ENCODE measurements at places on chromosomes 4 and X.

DNA sequence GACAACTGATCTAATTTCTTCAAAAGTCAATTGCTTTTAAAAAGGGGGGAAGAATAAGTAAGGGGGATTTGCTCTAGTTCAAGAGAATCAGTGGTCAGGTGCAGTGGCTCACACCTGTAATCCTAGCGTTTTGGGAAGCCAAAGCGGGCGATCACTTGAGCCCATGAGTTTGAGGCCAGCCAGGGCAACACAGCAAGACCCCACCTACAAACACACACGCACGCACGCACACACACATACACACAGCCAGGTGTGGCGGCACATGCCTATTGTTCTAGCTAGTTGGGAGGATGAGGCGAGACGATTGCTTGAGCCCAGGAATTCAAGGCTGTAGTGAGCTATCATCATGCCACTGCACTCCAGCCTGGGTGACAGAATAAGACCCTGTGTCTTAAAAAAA lies 9.6 kb downstream of the GRSF1 start:
- no peak for DNase-seq

DNA sequence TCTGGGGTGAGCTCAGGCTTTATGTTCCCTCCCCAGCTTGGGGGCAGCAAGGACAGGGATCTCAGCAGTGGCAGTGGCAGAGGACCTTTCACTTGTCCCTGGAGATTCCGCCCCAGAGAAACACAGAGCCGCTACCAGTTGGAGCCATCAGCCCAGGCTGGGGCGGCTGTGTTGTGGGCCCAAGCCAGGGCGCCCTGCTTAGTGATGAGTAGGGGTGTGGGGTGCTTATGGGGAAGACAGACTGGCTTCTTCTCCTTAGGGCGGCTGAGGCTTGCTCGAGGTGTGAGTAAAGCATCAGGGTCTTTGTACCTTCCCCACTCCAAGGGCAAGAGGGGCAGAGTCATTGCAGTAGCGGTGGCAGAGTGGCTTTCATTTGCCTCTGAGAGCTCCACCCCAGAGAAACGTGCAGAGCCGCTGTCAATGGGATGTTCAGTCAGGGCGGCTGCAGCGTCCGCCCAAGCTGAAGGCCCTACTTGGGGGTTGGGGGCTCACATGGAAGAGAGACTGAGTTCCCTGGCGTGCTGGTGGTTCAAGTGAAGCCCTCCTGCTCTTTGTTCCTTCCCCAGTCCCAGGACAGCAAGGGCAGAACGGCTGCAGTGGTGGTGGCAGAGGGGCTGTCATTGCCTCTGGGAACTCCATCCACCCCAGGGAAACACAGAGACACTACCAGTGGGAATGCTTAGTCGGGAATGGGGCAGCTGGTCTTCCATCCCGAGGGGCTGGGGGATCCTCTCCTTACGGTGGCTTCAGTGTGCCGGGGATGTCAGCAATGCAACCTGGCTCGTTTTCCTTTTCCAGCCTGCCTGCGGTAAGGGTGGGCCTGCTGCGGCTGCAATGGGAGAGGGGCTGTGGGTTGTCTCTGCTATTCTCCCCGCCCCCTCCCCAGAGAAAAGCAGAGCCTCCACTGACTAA lies 2142.5 kb upstream of the TENM3 start:
- no peak for DNase-seq

DNA sequence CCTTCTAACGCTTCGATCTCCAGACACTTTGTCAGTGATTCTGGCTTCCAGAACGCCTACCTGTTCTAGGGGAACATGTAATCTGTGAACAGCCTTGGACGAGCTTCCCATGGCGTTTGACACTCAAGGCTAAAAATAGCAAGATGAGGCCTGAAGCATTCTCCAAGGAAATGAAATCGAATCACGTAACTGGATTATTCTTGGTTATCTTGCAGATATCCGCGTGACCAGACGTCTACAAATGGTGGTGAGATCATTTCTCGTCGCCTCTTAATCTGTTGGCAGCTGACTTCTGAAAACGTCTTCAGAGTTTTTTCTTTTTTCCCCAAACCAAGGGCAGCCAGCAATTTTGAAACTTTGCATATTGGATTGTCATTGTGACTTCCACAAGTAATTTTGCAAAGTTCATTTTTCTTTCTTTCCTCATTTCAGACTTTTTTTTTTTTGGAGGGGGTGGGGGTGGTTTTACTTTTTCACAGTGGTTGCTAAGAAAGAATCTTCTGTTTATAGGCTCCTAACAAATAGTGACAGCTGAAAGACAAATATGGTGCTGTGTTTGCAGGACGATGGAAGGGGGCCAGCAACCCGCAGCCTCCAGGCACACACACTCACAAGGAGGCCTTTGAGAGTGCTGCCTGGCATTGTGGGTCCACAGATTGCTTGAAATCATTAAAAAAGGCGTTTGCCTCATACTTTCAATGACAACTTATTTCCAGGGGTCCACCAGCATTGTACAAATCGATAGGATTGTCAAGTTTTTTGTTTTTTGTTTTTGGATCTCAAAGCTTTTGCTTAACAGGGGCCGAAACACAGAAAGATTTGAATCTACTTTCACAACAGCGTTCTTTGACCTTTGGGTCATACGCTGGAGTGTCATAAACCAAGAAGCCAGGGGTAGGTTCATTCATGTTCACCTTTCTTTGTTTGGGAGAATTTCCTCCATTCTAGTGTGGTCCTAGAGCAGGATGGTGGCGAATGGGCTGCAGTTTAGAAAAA lies 32.4 kb upstream of the PDLIM3 start:
- DNase-seq = no peak

DNA sequence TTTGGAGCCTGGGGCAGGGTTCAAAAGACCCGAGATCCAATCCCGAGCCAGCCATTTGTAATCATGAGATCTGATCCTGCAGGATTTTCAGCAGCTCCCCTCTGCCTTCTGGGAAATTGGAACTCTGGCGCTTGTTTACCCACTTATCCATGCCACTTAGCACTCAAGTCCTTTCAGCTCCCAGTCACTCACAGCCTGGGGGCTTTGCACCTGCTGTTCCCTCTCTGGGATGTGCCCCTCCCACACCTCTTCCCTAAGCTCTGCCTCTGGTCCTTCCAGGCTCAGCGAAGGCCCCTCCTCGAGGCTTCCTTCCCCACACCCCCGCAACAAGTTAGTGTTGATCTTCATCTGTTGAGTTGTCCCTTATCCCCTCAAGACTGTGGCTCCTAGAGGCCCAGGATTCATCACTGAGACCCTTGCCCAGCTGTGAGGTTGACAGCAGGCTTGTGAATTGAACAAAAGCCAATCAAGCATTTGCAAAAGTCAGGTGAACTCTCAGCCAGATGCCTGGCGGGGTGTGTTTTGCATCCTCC lies 99.1 kb upstream of the AFAP1 start:
- DNase-seq = no peak

- DNase-seq = no peak
These were observed 1596.9 kb downstream of the RPA4 start for GRCh38 chrX:98480606-98481005.

- no peak for DNase-seq
These were observed 28.9 kb downstream of the TMPRSS11E start for GRCh38 chr4:68476191-68476590.

- DNase-seq = no peak
These were observed 70.8 kb upstream of the IL15 start for GRCh38 chr4:141565379-141566089.

DNA sequence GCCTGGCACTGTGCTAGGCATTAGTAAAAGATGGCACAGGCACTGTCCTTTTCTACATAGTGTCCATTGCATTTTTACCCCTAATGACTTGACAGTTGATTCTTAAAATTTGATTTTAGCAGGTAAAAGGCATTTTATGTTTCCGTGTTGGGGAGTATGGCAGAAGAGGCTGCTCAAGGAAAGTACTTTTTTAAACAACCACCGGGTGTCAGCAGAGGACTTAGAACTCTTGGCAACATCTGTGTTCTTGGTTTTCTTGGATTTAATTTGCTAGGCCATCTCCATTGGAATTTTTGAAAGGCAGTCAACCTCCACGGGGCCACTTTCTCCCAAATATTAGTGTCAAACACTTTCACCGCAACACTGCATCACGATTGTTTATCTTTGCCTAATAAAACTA lies 102.9 kb downstream of the TSPAN7 start:
- DNase-seq = no peak

- no peak for DNase-seq
These were observed 58.7 kb upstream of the DHX15 start for GRCh38 chr4:24642981-24643547.

GRCh38 chrX:108029928-108030711 lies 14.7 kb upstream of the VSIG1 start:
- DNase-seq = no peak

- no peak for DNase-seq
These were observed 1639.6 kb upstream of the PCDH10 start for GRCh38 chr4:131509521-131509920.

DNA sequence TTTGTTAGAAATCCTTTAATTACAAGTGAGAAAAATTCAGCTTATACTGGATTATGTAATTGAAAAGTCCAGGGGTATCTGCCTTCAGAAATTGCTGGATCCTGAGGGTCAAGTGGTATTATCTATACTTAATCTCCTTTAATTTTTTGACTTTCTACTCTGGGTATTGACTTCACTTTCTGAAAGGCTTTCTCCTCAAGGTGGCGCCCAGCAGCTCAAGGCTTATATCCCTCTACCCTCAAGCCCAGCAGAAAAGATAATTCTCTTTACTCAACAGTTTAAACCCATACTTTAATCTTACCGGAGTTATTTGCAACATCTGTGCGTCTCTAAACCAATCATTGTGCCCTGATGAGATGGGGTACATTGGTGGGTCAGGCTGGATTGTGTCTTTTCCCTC lies 129.5 kb downstream of the LARP7 start:
- DNase-seq = no peak

DNA sequence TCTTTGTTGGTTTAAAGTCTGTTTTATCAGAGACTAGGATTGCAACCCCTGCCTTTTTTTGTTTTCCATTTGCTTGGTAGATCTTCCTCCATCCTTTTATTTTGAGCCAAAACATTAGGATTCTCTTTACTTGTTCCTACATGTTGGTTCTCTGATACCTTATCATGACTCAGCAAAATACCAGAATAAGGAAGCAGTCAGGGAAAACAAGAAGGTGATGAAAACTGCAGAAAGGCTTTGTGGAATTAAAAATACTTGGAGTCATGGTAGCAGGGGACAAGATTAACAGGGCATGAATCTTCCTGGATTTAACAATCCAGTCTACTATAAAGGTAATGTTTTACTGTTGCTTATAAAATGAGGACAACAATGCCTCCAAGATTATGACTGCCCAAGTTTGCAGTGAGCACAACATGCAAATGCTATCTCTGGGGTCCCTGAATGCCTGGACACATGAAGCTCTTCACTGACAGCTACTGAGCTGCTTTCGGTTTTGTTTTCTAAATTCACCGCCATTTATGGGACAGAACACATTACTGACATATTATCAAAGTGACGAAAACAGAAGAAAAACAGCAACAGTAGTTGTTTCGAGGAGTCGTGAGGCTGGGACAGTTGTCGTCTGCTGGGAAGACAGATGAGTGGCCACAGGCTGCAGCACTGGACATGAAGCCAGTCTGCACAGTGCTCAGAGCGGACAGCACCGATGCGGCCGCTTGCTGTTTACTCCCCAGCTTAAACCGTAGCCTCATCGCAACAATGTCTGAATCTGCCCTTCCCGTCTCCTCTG lies 174.5 kb upstream of the DKK2 start:
- DNase-seq = no peak

Measured in NCI-H1436 treated with DMSO at 0.1 percent for 48 hours (cell line).